ENCODE measurements at places on chromosomes 4 and X.

GRCh38 chr4:680928-681645, 6.7 kb downstream of the MYL5 start:
- DNase-seq, result no peak

- no peak for DNase-seq
Observed at GRCh38 chrX:39577206-39577984, 520.4 kb downstream of the BCOR start.

DNA sequence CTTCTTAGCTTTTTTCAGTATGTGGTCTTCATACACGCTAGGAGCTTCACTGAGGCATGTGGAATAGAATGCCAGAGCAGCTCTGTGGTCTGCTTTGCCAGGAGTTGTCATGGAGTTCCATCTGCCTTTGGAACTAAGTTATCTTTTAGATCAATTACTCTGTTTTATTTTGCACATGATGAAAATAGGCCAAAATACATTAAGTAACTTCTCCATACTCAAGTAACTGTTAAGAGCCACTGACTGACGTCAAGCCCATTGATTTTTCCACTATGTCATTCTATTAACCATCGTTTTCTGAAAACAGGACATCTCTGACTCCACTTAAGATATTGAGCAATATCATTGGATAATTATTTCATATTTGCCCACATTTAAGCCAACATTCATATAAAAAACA, 415.1 kb upstream of the MAD2L1 start:
- DNase-seq, result no peak

- peak; percentile 51 for DNase-seq
Observed at GRCh38 chrX:7132335-7133049, 15.0 kb upstream of the STS start.

- DNase-seq, result no peak
Observed at GRCh38 chr4:5816851-5817375, 76.0 kb downstream of the CRMP1 start.

DNA sequence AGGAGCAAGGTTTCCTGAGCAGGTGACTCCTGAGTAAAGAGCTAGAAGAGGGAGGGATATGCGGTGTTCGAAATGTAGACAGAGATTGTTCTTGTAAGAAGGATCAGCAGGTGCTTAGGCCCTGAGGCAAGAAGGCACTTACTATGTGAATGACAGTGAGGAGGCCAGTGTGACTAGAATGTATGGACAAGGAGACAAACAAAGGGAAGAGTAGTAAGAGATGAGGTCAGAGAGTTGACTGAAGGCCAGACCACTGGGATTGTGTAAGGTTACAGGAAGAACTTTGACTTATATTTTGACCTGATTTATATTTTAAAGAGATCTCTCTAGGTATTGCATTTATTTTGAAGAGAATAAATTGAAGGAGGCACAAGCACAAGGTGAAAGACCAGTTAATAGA, 118.4 kb upstream of the ENPEP start:
- no peak for DNase-seq

- no peak for DNase-seq
Observed at GRCh38 chr4:67779631-67780030, 25.4 kb upstream of the GNRHR start.

GRCh38 chr4:138185859-138186645, 56.1 kb downstream of the SLC7A11 start:
- no peak for DNase-seq

DNA sequence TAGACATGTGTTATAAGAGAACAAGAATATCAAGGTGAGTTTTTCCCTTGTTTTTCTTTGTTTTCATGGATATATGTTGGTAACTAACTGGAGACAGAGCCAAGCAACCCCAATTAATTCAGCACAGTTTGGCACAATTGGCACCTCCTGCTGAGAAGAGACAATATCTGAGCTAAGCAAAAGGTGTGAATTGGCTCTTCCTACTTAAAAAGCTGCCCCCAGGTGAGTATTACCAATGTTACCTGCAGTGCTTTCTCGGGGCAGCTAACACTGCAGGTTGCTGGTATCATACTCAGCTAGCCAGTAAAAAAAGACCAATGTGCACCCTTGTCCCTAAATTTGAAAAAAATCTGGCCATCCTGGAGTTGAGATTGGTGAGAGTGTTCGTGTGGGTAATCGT, 871.2 kb upstream of the TENM3 start:
- DNase-seq, result no peak

DNA sequence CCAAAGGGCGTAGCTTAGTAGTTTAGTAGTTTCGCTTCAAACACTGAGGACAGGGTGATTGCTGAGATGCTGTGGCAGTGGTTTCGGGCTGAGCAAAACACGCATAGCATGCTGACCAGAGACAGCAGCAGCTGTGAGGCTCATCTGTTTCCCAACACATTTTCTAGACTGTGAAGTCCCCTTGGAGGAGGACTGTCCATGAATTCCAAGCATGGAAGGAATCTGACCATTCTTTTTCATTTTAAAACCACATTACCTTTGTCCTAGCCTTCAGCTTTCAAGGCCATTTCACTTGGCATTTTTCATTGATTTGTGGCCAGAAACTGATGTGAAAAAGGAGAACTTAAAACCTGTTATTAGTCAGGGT, 240.9 kb downstream of the PALLD start:
- no peak for DNase-seq

DNA sequence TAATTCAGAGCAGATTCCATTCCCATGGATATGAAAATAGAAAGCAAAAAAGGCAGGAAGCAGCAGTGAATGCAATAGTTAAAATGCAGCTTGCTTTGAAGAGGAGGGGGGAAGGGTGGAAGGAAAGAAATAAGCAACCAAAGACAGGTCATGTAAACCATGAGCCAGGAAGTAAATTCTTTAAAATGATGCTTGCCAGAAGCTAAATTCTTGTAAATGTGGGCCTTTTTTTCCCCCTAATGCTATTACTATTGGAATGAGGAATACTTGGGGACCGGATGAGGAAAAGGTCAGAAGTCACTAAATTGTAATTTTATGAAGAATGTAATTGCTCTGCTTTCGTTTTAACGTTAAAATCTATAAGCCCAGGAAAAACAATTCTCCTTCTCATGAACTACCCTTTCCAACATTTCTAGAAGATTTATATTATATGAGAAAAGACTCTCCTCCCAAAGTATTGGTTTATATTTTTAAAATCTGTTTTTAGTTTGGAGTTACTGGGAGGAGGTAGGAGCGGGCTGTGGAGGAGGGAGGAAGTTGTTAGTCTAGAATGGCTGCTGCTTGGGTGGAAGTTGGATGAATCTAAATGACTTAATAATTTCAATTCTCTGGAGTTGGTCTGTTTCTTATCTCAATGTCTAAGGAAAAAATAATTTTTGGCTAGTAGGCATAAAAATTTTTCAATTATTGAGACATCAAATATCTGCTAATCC, 77.6 kb upstream of the PCDH18 start:
- no peak for DNase-seq

DNA sequence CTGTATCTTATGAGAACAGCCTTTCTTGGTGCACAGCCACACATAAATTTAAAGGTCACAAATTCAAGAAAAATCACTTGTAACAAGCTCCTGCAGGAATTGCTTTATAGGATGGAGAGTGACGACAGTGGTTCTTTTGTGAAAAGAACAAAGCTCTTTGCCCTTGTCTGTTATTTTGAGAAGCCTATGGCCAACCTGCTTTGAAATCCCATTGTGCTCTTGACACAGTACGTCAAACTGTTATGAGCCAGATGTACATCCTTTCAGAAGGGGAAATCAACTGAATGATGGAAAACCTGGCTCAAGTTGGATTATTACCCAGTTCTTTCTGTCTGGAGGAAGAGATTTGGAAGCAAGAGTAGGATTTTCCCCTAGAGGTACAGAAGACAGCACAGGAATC, 1454.2 kb downstream of the ARAP2 start:
- no peak for DNase-seq

GRCh38 chr4:100189820-100190642, at the start of gene DDIT4L:
DDIT4L (minus strand) TSS chr4:100190468; CDS start chr4:100189983, 485 bp downstream.
- DNase-seq, result no peak

GRCh38 chr4:996997-997374, 3.8 kb upstream of the SLC26A1 start:
- DNase-seq, result no peak

All from HS-5 (cell line).